ENCODE measurements at places on chromosomes 11 and 22.
A peak's percentile ranks its signal among the peaks of the same experiment; 100 is the strongest.

GRCh38 chr22:46145896-46146295 is 4.4 kb upstream of the PPARA start:
- no peak for DNase-seq

GRCh38 chr11:115612046-115612730 is 108.0 kb upstream of the CADM1 start:
- DNase-seq, result no peak

GRCh38 chr11:70399681-70400112 is 1.4 kb downstream of the CTTN start:
- DNase-seq, result no peak

GRCh38 chr11:117026593-117027330 is 71.5 kb downstream of the SIK3 start:
- peak; percentile 40 for DNase-seq

DNA sequence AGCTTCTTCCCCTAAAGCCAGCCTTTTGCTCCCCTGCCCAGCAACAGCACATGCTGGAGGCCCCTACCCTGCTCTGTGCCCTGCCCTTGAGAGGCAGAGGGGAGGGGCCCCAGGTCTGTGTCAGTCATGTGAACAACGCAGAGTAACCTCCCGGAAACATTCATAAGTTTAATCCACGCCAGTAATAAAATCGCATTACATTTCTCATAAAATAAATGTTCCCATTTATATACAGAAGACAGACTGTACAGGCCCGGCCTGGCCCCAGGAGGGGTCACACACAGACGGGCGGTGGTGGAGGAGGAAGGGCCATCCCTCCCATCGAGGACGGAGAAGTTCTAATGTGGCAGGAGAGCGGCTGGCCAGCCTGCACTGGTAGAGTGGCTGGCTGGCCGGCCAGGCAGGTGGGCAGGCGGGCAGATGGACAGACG is 39.5 kb downstream of the LMO1 start:
- no peak for DNase-seq

DNA sequence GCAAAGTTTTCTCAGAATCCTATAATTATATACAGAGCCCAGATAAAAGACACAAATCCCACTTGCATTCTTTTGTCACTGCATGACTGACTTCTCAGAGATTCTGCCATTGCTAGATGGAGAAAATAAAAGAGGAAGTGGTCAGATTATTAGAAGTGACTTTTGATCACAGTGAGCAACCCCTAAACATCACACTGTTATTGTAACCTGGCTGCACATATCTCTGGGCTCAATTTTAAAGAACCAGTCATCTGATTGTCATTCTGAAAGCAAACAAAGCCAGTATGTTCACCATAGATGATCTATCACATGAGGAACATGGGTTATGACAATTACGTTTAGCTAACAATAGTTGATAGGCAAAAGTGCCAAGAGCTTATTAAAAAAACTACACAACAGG is 47.8 kb downstream of the COPB1 start:
- DNase-seq, result no peak

- no peak for DNase-seq
These were observed 49.1 kb downstream of the RCN1 start for GRCh38 chr11:32139896-32140520.

- DNase-seq, result no peak
These were observed 44.5 kb downstream of the PDE3B start for GRCh38 chr11:14687943-14688627.
